Stimulated activated CD4-positive, alpha-beta T cell treated with anti-CD3 and anti-CD28 coated beads, TNF-alpha, amount 100 ng/mL, for 1 hour (primary cell): ENCODE measurements at places on chromosomes 3 and 15.

GRCh38 chr3:100717637-100718487 is 8.6 kb downstream of the TFG start:
- no peak for DNase-seq

DNA sequence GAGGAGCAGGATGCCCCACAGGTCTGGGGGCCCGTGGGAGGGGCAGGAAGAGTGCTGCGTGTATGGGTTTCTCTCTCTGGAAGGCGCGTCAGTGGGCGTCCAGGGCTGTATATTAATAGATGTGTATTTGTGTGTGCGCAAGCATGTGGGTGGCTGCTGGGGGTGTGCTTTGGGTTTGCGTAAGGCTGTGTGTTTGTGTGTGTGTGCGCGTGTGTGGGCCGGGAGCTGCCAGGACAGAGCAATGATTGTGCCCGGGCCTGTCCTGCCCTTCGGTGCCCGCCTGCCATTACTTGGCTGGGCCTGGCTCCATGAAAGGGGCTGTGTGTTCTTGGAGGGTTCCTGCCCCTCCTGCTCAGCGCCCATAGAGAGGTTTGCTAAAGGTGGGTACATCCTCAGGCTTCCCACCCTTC is 16.3 kb downstream of the CSPG4 start:
- DNase-seq, result no peak

DNA sequence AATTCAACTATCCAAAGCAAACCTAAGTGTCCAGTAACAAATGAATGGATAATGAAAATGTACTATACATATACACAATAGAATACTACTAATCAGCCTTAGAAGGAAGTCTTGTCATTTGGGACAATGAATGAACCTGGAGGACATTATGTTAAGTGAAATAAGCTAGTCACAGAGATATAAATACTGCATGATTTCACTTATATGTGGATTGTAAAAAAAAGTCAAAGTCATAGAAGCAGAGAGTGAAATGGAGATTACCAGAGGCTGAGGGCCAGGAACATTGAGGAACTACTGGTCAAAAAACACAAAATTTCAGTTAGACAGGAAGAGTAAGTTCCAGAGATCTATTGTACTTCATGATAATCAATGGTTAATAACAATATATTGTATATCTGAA is 33.6 kb downstream of the MYO5A start:
- DNase-seq, result no peak

DNA sequence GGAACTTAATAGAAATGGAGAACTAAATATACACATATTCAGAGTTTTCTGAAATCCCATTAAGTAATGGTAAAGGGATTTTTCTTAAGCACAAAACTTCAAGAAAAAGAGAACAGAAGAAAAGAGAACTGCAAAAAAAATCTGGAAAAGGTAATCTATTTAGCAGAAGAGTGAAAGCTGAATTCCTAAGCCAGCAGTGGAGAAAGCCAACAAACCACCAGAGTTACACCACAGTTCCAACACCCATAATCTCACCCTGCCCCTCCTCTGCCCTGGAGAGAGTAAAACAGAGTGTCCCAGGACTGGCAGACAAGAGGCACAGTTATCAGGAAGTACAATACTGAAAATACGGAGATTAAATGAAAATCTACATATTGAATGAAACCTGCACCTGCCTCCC is 29.4 kb downstream of the TP53BP1 start:
- DNase-seq, result no peak

DNA sequence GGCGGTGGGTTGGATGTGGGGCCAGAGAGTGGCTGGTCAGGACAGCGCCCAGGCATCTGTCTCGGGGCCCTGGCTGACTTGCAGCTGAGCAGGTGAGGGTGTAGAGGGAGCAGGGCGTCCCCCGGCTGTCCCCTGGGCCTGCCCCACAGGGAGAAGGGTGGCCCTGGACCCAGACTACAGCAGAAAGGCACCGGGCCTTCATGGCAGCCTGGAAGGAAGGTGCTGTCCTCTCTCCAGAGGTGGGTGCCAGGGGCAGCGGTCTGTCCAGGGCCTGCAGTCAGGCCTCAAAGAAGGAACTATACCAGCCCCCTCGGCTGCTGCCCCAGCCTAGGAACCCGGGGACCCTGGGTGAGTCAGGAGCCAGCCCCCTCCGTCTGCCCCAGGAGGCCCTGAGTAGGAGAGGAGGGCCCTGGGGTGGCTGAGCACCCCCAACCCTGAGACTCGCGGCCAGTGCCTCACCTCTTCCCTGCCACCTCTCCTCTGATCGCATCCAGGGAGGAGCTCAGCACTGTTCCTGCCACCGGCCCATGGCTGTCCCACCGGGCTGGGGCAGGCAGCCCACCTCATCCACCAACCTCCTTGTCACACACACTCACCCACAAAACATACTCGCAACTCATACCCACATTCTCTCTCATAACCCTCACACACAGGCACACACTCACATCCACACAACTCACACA is 133.5 kb downstream of the FBLN2 start:
- DNase-seq, result no peak

DNA sequence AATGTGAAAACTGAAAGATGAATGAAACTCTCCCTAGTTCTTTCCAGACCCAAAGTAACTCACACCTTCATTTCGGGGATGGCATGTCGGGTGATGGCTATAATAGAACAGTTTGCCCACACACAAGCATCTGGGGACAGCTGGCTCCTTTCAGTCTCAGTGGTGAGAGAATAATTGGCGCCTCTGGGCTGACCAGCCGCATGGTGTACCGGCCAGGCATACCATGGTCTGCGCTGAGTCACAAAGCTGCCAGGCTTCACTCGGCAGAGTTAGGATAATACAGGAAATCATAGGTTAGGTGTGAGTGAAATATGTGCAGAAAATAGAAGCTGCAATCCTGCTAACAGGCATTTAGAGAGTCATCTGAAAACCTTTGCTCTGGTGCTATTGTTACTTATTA is 80.4 kb upstream of the IGF1R start:
- DNase-seq, result no peak

DNA sequence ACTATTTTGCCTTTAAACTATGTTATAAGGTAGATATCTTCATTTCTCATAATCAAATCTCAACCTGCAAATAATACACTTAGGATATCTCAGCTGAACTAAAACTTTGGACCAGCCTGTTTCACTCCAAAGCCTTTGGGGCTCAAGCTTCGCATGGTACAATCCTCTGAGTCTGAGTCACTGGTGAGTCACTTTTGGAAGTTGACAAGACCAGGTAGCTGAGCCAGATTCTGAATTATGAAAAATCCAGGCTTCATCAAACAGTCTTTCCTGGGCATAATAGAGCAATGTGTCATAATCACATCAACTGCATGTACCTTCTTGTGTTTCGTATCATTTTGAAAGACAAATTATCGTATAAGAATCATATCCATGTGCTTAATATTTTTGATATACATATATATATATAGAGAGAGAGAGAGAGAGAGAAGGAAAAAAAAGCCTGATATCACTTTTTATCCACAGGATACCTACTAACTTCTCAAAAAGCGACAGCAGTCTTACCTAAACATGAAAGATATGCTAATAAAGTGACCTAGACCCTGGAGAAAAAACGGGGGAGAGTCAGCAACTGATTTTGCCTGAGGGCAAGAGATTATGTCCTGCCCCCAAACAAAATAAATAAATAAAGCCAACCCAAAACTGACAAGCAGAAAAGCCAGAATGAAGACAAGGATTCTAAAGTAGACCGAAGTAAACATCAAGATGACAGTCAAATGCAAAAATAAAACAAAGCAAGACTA is 263.9 kb upstream of the TGFBR2 start:
- DNase-seq, result no peak

- no peak for DNase-seq
These were observed 117.5 kb downstream of the PGPEP1L start for GRCh38 chr15:98889930-98890695.

DNA sequence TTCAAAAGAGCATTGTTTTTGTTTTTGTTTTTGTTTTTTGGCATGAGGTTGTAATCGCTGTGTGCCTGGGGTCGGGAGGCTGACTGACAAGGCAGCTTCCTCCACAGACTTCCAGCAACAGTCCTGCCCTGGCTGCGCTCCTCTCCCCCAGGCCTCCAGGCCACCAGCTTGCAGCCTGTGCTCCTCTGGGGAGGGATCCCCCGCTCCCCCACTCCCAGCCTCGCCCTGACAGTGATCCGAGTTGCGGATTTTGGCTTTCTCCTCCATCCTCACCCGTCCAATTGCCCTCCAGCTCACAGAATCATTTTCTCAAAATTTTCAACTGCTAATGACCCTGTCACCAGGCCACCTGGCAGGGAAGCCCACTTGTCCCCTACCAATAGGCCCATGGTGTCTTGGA is 36.5 kb upstream of the PCSK6 start:
- DNase-seq, result no peak

DNA sequence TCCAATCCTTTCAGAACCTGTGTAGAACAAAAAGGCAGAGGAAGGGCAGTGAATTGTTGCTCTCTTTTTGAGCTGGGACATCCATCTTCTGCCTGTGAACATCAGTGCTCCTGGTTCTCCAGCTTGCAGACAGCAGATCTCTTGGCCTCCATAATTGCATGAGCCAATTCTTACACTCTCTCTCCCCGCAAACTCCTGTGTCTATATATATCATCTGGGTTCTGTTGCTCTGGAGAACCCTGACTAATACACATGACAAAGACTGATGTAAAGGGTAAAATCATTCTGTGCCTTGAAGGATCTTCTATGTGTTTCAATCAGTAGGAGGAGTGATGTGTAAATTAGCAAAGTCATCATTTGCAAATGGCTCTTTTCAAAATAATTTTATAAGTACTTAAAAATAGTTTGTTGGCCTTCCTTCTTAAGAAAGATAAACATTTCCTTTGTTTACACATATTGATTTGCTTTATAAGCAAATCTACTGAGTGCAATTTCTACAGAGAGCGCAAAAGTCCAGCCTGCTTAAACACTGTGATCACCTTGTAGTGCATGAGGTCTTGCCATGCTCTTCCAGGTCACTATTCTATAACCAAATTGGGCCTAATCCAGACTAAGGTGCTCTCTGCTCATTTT is 154.9 kb upstream of the ANKRD28 start:
- DNase-seq, result no peak

- no peak for DNase-seq
These were observed 470.1 kb upstream of the NR2F2 start for GRCh38 chr15:95860406-95860805.

DNA sequence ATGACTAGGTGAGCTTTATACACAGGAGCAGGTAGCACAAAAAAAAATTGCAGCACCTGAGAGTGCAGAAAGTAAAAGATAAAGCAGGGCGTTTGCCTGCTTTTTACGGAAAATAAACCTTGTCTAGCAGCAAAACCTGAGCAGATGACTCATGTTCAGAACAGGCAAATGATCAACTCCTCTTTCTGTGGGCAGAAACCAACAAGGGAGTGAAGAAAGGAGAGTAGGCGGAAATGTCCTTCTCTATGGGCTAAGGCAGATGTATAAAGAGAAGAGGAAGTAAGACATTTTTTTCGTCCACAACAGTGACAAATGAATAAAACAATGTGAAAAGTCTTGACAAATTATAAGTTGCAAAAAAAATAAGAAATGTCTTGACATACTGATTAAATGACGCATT is 24.5 kb upstream of the GMNC start:
- DNase-seq, result no peak

GRCh38 chr3:10996345-10997013 is 3.9 kb downstream of the SLC6A1 start:
- DNase-seq, result no peak

- DNase-seq, result no peak
These were observed 34.6 kb downstream of the MKRN2 start for GRCh38 chr3:12591456-12591855.

DNA sequence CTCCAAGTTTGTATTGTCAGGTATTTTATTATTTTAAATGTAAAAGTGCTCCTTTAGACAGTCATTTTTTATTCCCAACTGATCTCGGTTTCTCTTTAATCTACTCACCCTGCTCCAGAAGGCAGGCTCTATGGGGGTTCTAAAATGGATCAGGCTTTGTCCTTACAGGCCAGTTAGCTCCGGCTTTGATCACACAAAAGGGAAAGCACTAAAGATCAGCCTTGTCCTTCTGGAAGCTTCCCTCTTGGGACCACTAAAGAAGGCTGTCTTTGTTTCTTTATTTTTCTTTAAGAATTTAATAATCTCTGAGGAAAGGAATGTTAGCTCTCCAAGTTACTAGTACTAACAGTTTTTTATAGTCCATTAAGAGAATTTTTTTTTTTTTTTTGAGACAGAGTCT is 560.5 kb upstream of the ZNF717 start:
- DNase-seq, result no peak

- no peak for DNase-seq
These were observed 6.0 kb downstream of the CTSH start for GRCh38 chr15:78938658-78939488.

GRCh38 chr3:179961703-179962078 is 75.0 kb downstream of the PEX5L start:
- DNase-seq, result no peak

DNA sequence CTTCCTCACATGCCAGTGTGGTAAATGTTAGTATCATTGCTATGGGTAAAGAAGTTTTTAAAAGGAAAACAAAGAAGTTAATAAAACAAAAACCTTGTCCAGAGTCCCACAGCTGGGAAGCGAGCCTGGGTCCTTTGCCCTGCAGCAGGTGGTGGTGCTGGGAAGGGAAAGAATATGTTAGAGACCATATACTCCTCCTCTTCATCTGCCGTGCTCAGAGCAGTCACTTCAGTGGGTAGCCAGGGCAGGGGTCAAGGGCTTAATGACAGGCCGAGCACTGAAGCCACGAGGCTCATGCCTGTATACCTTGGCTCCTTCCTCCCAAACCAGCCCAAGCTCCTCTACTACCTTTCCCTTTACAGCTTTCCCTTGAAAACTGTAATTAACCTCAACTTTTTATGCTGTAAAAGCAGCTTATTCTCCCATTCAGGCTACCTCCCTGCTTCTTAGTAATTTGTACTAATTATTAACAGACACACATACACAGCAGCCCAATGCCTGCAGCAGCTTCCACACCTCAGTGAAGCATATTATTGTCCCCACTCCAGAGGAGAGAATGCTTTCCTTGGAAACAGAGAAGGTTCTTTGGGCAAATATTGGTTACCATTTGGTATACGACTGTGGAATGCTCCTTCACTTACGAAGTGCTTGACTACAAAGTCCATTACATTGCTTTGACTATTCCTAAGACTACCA is 362.1 kb downstream of the EPHB1 start:
- DNase-seq, result no peak

- DNase-seq, result no peak
These were observed 223.5 kb downstream of the NEK10 start for GRCh38 chr3:27145719-27146118.

DNA sequence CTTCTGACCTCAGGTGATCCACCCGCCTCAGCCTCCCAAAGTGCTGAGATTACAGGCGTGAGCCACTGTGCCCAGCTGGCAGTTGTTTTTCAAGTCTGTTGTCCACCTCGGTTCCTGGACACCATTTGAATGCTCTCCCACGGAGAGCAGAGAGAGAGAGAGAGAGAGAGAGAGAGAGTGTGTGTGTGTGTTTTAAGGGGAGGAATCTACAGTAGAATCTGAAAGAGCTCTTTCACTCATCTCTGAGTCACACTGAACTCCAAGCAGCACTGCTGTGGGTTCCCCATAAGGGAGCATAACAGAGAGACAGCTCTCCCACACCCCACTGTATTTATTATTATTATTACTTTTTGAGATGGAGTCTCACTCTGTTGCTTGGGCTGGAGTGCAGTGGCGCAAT is 156.6 kb downstream of the RPLP1 start:
- no peak for DNase-seq

- DNase-seq, result no peak
These were observed 111.0 kb downstream of the GRM7 start for GRCh38 chr3:6971933-6972332.
